ENCODE measurements at places on chromosomes 2 and 18.

DNA sequence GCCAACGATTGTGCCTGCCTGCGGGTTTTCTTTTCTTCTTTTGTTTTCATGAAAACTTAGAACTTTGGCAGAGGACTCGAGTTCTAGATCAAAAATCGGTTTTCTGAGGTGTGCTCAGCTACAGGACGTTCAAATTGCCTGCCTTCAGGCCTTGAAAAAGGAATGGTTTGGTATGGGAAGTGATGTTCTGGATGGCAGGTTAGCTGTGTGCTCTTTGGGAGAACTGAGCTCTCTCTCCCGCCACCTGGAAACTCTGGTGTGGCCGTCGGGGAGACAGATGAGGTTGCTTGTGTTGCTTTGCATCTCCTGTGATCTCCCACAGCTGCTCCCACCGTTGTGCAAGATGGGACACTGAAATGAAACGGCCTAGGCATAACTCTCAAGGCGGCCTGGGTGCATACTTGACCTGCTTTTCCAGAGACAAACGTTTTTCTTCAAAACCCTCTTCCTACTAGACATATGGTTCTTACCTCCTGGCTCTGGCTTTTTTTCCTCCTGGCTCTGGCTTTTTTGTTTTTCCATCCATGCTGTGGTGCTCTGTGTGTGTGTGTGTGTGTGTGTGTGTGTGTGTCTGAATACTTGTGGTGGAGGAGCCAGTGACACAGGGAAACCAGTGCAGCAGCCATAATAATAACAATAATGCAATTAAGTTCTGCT is 2.0 kb downstream of the FMNL2 start:
- peak overlapping the region; percentile 97 for H3K4me3 ChIP-seq
- H3K36me3 ChIP-seq, result no peaks in the 10 kb centered on the region
- peak; percentile 48 for DNase-seq
- peak overlapping the region; percentile 93 for H3K27ac ChIP-seq
- peaks cover 38% of the 10 kb centered on the region for H3K4me1 ChIP-seq
- H3K27me3 ChIP-seq, result peaks cover 12% of the 10 kb centered on the region

DNA sequence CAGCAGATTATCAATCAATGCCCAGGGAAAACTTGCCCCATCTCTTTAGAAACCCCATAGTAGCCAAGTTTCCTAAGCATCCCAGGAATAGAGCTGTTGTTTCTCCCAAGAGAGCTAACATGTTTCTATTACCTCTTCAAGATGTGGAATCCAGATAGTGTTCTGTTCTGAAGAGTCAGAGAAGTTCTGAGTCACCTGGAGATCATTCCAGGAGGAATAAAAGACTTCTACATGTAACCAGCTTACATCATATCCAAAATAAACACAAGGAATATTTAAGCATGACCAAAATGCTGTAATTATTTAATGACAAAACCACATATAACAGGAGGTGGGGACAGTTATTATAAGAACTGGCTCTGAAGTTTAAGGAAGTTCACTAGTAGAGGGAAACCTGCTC is 51.0 kb upstream of the GORASP2 start:
- H3K36me3 ChIP-seq, result no peaks in the 10 kb centered on the region
- DNase-seq, result no peak
- H3K27ac ChIP-seq, result no peak overlapping the region
- peaks cover 5% of the 10 kb centered on the region for H3K27me3 ChIP-seq

- peak within 1 kb of the TSS; percentile 89 for H3K4me3 ChIP-seq
- peaks cover 46% of the 10 kb centered on the region for H3K4me1 ChIP-seq
- peak; percentile 70 for DNase-seq
- H3K27me3 ChIP-seq, result peaks cover 16% of the 10 kb centered on the region
Observed at GRCh38 chr2:98346311-98347236, at the start of gene CNGA3. CNGA3 (plus strand) TSS chr2:98346456; CDS start chr2:98369976, 23,520 bp downstream.

DNA sequence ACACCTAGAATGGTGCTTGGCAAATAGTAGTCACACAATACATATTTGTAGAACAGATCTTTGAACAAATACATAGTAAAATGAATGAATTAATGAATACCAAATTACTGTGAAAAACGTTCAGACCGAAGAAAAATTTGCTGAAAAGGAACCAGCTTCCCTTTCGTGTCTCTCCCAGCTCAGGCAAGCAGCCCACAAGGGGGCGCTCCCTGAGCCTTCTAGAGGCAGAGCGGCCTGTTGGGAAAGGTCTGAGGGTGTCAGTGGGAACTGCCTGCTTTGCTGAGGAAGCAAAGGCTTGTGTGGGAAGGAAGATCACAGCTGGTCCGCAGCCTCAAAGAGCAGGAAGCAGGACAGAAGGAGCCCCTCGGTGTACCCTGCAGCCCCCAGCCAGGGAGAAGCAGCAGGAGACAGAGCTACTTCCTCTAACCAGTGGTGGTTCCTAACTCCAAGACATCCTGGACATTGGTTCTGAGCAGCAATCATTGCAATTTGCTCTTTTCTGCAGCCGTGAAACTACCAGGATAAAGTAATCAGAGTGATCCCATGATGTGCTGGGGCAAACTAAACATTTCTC is 231.1 kb downstream of the ANKRD30B start:
- H3K4me1 ChIP-seq, result no peaks in the 10 kb centered on the region
- peaks cover 6% of the 10 kb centered on the region for H3K27me3 ChIP-seq
- DNase-seq, result peak; percentile 88
- H3K27ac ChIP-seq, result no peak overlapping the region
- H3K36me3 ChIP-seq, result no peaks in the 10 kb centered on the region
- H3K4me3 ChIP-seq, result no peak overlapping the region

GRCh38 chr18:10715791-10716190 is 190.0 kb downstream of the NAPG start:
- DNase-seq, result no peak
- no peak overlapping the region for H3K4me3 ChIP-seq
- H3K27ac ChIP-seq, result no peak overlapping the region

- peaks cover 2% of the 10 kb centered on the region for H3K4me1 ChIP-seq
- H3K4me3 ChIP-seq, result no peak overlapping the region
- no peaks in the 10 kb centered on the region for H3K27me3 ChIP-seq
- H3K36me3 ChIP-seq, result no peaks in the 10 kb centered on the region
- DNase-seq, result no peak
- peak overlapping the region; percentile 11 for H3K27ac ChIP-seq
Observed at GRCh38 chr2:32484937-32485336, 128.1 kb downstream of the BIRC6 start.

GRCh38 chr2:26430826-26431225 is 29.1 kb downstream of the DRC1 start:
- no peaks in the 10 kb centered on the region for H3K4me1 ChIP-seq
- H3K4me3 ChIP-seq, result no peak overlapping the region
- DNase-seq, result no peak
- peaks cover 4% of the 10 kb centered on the region for H3K27me3 ChIP-seq
- no peak overlapping the region for H3K27ac ChIP-seq

DNA sequence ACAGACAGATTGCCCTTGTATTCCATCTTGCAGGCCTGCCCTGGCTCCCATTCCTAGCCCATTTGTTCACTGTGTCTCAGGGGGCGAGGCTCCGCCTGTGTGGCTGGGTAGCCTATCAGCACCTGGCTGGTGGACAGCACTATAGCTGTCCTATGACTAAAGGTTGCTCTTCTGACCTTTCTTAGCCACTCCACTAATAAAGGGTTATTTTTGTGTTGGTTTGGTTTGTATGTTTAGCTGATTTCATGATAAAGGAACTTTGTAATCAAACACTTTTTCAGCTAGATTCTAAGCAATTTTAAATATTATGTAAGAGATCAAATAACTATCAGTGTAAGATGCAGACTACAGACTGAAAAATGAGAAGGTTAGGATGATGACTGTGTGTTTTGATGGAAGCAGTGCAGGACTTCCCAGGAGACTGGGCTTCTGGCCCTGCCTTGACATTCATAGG is 72.2 kb downstream of the CRIM1 start:
- no peaks in the 10 kb centered on the region for H3K36me3 ChIP-seq
- DNase-seq, result no peak
- no peak overlapping the region for H3K4me3 ChIP-seq
- H3K27me3 ChIP-seq, result peaks cover 4% of the 10 kb centered on the region
- no peak overlapping the region for H3K27ac ChIP-seq

DNA sequence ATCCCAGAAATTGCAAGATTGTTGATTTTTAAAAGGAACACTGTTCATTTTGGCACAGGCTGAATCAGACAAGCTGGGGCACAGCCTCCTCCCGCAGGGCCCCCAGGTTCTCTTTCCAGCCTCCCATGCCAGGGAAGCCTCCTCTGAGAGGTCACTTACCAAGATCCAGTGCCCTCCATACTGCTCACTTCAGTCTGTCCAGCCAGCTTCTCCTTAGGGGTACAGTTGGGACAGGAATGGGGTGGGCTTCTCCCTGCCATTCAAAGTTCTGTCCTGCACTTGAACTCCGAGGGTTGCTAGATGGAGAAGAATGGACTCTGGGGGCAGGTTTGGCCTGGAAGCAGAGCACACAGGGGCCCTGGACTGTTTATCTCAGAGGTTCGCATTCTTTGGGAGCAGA is 7.5 kb upstream of the CYP26B1 start:
- peaks cover 8% of the 10 kb centered on the region for H3K4me1 ChIP-seq
- DNase-seq, result no peak
- no peak overlapping the region for H3K4me3 ChIP-seq
- H3K36me3 ChIP-seq, result no peaks in the 10 kb centered on the region
- peaks cover 7% of the 10 kb centered on the region for H3K27me3 ChIP-seq
- H3K27ac ChIP-seq, result no peak overlapping the region

DNA sequence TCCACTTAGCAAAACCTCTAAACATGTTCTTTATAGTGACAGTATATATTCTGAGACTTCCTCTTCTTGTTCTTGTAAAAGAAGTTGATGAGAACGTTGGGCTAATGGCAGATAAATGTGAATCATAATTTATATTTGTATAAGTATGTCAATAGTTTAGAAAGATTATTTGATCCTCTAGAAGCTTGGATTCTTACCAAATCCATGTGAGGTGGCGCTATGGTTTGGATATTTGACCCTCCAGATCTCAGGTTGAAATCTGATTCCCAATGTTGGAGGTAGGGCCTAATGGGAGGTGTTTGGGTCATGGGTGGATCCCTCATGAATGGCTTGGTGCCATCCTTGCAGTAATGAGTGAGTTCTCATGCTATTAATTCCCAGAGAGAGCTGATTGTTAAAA is 29.8 kb upstream of the SCN1A start:
- DNase-seq, result no peak
- peaks cover 2% of the 10 kb centered on the region for H3K4me1 ChIP-seq
- H3K27me3 ChIP-seq, result no peaks in the 10 kb centered on the region
- no peak overlapping the region for H3K4me3 ChIP-seq

DNA sequence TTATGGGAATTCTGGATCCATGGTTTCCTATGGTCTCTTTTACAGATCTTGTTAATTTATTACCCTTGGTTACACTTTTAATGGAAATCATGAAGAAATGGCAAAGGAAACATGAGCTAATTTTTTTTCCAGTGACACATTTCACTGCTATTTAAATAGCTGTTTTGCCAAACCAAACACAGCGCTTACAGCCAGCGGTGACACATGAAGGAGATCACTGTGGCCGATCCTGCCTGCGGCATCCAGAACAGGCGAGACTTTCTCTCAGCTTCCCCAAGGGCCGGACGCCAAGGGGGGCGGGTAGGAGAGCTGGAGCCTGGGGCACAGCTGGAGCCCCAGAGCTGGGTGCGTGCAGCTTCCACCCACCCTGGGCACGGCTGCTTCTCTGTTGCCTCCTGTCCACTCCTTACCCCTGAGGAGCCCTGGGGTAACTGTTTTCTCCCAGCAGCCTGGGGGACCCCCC is 81.4 kb upstream of the PKDCC start:
- H3K27me3 ChIP-seq, result no peaks in the 10 kb centered on the region
- H3K27ac ChIP-seq, result no peak overlapping the region
- H3K4me3 ChIP-seq, result no peak overlapping the region
- no peak for DNase-seq

- H3K4me3 ChIP-seq, result no peak overlapping the region
- peak overlapping the region; percentile 53 for H3K27ac ChIP-seq
- peak; percentile 25 for DNase-seq
- peaks cover 21% of the 10 kb centered on the region for H3K4me1 ChIP-seq
- H3K36me3 ChIP-seq, result no peaks in the 10 kb centered on the region
Observed at GRCh38 chr2:125979886-125980285, 676.1 kb upstream of the GYPC start.

DNA sequence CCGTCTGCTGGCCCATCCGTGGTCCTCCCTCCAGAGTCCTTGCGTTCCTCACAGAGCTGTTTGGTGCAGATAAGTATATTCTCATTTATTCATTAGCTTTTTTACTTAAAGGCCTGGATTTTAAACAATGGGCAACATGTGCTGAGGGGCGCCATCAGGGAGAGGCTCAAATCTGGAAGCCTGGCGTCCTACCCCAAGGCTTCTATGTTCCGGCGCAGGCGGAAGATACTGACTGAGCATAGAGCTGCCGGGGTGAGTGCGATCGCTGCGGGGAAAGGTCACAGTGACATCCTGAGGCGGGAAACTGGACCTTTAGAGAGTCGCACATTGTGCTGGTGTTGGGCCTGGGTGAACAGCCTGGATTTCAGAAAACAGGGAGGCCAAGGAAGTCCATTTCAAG is 130.6 kb upstream of the PXDN start:
- H3K4me3 ChIP-seq, result no peak overlapping the region
- no peaks in the 10 kb centered on the region for H3K36me3 ChIP-seq
- no peaks in the 10 kb centered on the region for H3K4me1 ChIP-seq
- H3K27ac ChIP-seq, result no peak overlapping the region
- H3K27me3 ChIP-seq, result no peaks in the 10 kb centered on the region
- no peak for DNase-seq

DNA sequence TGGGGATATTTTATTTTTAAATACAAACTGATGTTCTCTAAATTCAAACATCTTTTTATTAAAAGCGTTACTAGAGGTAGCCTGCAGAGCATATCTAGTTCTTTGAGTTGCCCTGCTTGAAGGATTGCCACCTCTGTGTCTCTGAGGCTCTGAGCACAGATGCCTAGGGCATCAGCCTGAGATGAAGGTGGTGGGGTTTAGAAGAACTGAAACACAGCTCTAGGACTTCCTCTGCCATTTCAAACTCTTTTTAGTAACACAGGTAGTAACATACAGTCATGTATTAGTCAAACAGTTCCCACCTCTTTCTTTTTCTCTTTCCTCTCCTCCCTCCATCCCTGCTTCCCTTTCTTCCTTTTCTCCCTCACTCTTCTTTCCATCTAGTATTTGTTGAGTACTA is 57.6 kb downstream of the TTC21B start:
- H3K4me3 ChIP-seq, result no peak overlapping the region
- H3K36me3 ChIP-seq, result peaks cover 5% of the 10 kb centered on the region
- H3K4me1 ChIP-seq, result peaks cover 13% of the 10 kb centered on the region
- no peak overlapping the region for H3K27ac ChIP-seq

DNA sequence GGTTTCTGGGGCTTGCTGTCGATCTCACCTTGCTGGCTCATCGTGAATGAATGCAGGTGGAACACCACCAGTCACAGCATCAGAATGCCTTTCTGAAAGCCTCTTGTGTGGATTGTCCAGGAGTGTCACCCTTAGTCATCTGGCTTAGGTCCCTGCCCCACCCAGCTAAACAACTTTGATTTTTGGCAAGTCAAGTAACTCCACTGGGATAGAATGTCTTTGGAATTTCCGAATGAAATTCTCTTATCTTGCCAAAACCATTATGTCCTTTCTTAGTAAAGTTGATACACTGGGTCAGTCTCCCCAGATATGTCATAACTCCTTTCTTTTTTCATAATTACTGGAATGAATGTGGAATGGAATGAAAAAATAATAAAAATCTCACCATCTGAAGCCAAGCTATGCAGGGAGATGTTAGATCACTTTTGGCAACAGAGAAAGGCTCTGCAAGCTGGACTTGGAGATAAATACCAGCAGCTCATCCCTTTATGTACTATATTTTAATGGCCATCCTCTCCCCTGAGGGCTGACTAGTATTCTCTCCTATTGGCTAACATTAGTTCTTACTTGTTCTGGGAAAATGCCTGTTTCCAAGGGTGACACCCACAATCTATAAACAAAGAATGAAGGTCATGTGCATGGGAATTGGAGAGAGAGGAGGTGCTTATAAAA is 35.4 kb downstream of the INSIG2 start:
- no peak for DNase-seq
- no peak overlapping the region for H3K27ac ChIP-seq

- H3K27me3 ChIP-seq, result peaks cover 1% of the 10 kb centered on the region
- no peak overlapping the region for H3K27ac ChIP-seq
- peaks cover 3% of the 10 kb centered on the region for H3K36me3 ChIP-seq
- no peak for DNase-seq
Observed at GRCh38 chr2:161004379-161004778, 155.8 kb upstream of the TANK start.

Data from glutamatergic neuron (in vitro differentiated cells).